Gastrocnemius medialis (tissue), 4 donors: ENCODE measurements at places on chromosomes 13 and 19. TPM values are rescaled to one million over a fixed set of nuclear protein-coding genes. Genes with fewer than 3 reads are reported as not detected.

Gene CGB5
- not detected for total RNA-seq

Gene ERICH4
- total RNA-seq = not detected

Gene TMEM38A
- 101 TPM for total RNA-seq

Gene HIPK4
- total RNA-seq = 0.39 TPM

Gene ZNF575
- not detected for total RNA-seq

Gene SOX1
- total RNA-seq = not detected

Gene PNMA8C
- total RNA-seq = not detected

DNA sequence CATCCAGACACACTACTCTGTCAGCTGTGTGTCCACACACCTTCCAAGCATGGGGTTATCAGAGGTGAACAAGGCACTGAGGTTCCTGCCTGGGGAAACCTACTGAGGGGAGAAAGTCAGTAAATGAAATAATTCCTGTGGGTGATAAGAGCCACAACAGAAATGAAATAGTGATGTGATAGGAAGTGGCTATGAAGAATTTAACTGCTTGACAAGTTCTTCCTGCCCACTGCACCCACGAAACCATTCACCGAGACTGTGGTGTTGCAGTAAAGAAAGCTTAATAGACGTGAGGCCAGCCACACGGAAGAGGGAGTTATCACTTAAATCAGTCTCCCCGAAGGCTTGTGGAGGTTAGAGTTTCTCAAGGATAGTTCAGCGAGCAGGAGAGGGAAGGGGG, 353.1 kb downstream of the UQCRFS1 start:
- H3K4me1 ChIP-seq = no peaks in the 10 kb centered on the region
- no peak for DNase-seq
- no peak overlapping the region for H3K27ac ChIP-seq

GRCh38 chr19:48883726-48884125, 11.5 kb downstream of the PPP1R15A start:
- no peaks in the 10 kb centered on the region for H3K27me3 ChIP-seq
- H3K27ac ChIP-seq = no peak overlapping the region
- no peaks in the 10 kb centered on the region for H3K4me1 ChIP-seq

- H3K27me3 ChIP-seq = no peaks in the 10 kb centered on the region
- H3K4me3 ChIP-seq = no peak overlapping the region
- H3K4me1 ChIP-seq = no peaks in the 10 kb centered on the region
- no peak overlapping the region for H3K27ac ChIP-seq
These were observed 5.5 kb upstream of the KLK6 start for GRCh38 chr19:50974702-50975556.

DNA sequence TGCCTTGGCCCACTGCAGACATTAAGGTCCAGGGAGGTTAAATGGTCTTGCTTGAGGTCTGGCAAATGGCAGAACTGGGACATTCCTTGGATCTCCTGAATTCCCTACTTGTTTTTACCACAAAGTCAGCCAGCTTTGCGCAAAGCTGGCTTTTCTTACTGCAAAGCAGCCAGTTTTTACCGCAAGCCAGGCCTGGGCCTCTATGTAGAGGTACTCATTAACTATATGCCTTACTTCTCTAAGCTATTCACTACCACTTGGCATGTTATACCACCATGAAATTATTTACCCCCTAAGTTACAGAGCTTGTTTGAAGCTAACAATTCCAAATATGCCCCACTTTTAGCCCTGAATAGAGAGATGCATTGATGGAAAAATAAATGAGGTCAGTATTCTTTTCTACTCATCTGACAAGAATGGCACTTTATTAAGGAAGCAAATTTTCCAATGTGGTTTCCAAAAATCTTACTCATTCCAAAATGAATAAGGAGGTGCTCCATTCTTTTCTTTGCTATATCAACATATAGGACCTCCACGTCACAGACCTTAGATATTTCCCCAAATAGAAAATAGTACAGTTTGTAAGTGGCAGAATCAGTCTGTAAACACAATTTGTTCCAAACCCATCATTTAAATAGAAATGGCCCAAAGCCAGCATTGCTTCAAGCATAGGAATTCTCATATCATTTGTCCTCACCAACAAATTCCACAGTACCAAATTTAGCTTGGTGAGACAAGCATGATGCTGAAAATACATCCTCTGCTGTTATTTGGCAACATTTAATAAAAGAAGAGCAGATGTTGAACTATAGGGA, 143.9 kb upstream of the TSC22D1 start:
- DNase-seq = peak; percentile 18
- no peaks in the 10 kb centered on the region for H3K36me3 ChIP-seq
- no peaks in the 10 kb centered on the region for H3K27me3 ChIP-seq
- H3K27ac ChIP-seq = peak overlapping the region; percentile 80
- H3K4me3 ChIP-seq = no peak overlapping the region
- peaks cover 22% of the 10 kb centered on the region for H3K4me1 ChIP-seq

GRCh38 chr13:44618326-44618725, 42.2 kb upstream of the TSC22D1 start:
- no peaks in the 10 kb centered on the region for H3K27me3 ChIP-seq
- H3K36me3 ChIP-seq = no peaks in the 10 kb centered on the region
- H3K4me1 ChIP-seq = no peaks in the 10 kb centered on the region
- no peak overlapping the region for H3K4me3 ChIP-seq

DNA sequence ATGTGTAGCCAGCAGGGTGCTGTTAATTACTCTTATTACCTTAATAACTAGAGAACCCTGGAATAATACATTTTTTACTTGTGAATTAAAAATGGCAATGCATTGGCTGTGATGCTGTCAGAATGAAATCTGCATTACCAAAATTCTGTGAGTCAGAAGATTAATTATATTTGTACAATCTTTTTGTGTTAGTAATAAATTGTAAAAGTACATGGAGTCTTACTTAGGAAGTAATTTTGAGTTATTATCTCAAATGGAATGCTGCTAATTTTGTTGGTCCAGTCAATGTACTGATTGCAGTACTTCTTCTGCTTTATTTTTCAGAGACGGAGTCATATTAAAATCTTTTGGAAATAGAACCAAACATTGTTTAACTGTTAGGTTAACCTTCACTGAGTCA, 152.0 kb upstream of the SLC10A2 start:
- H3K4me1 ChIP-seq = no peaks in the 10 kb centered on the region
- H3K36me3 ChIP-seq = no peaks in the 10 kb centered on the region
- no peak overlapping the region for H3K4me3 ChIP-seq
- H3K27ac ChIP-seq = no peak overlapping the region

- H3K27ac ChIP-seq = peak overlapping the region; percentile 84
- H3K4me3 ChIP-seq = no peak overlapping the region
- H3K36me3 ChIP-seq = no peaks in the 10 kb centered on the region
- no peaks in the 10 kb centered on the region for H3K27me3 ChIP-seq
- DNase-seq = no peak
These were observed 25.5 kb downstream of the FGF21 start for GRCh38 chr19:48780631-48781391.

GRCh38 chr13:30908416-30908980, 2.4 kb downstream of the MEDAG start:
- no peaks in the 10 kb centered on the region for H3K36me3 ChIP-seq
- no peak for DNase-seq
- peaks cover 22% of the 10 kb centered on the region for H3K27me3 ChIP-seq
- peaks cover 4% of the 10 kb centered on the region for H3K4me1 ChIP-seq
